Adrenal gland (tissue), 19 donors: ENCODE measurements at places on chromosomes 5 and 9. TPM values are rescaled to one million over a fixed set of nuclear protein-coding genes. Genes with fewer than 3 reads are reported as not detected.

DNA sequence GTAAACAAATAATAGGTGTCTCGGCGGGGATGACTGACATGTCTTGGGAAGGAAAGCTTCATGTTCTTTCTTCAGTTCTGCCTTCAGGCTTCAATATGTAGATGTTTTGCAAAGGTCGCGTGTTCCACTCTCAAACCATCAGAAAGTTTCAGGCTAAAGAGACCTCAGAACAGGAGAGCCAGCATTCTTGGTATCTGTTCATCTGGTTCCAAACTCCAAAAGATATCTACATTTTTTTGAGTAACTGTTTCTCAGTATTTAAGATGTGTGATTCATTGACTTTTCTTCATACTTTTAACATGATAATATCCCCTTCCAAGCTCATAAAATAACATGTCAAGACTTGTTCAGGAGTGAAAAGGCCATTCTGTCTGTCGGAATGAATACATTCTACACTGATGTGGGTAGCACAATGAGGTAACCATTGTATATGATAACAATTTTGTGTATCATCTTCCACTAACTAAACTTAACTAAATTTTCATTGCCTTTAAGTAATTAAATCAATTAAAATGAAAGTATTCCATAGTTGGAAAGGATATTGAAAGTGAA lies 183.6 kb downstream of the CFAP90 start:
- no peak for DNase-seq

ADRB2 gene
- 1.4 TPM for total RNA-seq

DMRT2 gene
- total RNA-seq: 0.37 TPM

DNA sequence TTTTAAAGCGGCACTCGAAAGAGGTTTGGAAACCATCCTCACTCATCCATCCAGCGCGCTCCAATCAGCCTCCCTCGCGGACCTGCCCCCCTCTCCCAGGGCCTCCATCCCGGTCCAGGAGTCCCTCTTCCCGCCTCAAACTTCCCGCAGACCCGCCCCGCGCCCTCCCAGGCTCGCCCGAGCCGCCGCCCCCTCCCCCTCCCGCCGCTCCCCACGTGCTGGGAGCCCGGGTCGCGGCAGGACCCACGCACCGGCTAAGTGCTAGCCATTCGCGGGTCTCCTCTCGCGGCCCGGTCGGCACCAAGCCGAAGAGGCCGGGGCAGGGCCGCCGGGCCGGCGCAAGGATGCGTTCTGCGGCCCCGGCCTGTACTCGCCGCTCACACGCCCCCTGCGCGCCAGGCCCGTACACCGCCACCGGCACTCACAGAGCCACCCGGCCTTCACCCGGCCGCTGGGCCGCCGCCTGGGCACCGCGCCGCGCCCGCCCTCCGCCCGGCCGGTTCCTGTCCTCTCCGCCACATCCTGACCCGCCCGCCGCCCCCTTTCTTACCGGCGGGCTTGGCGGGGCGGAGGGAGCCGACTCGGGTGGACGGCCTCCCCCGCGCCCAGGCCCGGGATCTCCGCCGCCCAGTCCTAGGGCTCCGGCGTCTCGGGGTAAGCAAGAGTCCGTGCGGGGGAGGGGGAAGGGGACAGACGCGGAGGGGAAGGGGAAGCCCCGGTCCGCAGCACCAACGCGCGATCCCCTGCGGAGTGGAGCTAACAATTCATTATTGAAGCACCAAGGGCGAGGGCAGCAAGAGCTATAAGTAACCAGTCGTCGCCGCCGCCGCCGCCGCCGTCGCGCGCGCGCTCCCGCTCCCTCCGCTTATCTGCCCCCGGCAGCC lies 576 bp downstream of the CHD1 start:
- DNase-seq: peak; percentile 73

BNC2 gene
- 5.2 TPM for total RNA-seq

CCDC180 gene
- total RNA-seq: 6.2 TPM

GRCh38 chr5:57696389-57696769 lies 213.8 kb upstream of the ACTBL2 start:
- DNase-seq: no peak

DNA sequence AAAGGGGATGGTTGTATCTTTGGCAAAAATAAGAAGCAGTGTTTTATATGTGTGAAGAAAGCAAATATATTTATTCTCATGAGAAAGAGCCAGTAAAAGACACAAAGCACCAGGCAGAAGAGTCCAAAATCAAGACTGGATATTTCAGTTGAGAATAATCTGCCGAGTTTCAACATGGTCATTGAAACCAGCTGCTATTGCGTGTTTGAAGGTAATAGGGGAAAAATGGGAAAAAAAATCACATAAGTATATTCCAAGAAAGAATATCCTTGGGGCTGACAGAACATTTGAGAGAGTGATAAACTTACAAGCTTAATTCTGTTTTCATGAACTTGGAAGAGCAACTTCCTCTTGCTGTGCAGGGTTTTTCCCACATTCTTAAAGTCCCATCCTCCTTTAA lies 79.9 kb downstream of the ISOC1 start:
- no peak for DNase-seq

PCDHA7 gene
- total RNA-seq: 0.22 TPM

DNA sequence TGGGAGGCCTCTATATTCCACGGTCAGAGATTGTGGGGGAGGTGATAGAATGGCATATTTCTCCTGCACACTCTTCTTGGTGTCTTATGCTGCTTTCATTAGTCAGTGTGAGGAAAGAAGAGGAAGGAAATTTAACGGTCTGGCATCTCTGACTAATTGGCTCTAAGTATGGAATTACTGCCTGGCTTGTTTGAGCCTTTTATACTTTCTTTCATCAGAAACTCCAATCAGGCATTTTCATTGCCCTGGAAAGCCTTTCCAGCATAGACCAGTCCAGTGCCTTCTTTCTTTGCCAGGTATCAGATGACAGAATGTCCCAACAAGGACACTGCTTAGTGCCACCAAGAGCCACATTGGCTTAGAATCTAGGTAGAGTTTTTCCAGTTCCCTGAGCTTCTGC lies 30.2 kb downstream of the CYSTM1 start:
- peak; percentile 29 for DNase-seq

- DNase-seq: no peak
Measured at GRCh38 chr5:176169393-176170063, 68.7 kb upstream of the SIMC1 start.

- no peak for DNase-seq
Measured at GRCh38 chr9:105835721-105836120, 141.4 kb downstream of the TMEM38B start.

DNA sequence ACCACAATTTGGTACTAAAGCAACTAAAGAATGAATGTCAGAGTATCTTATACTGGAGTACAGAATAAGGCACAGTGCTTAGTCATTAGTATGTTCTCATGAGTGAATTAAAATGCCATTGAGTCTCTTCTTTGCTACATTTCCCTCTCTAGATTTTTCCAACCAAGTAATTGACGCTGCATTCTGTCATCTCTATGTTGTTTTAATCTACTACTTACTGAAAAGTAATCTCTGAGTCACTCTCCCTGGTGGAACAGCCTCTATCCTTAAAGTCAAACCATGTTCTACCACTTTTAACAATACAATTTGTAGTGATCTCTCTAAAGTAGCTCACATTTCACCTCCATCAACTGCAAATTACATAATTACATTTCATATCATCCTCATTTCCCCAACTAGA lies 495.1 kb downstream of the CDH18 start:
- no peak for DNase-seq
